ENCODE measurements at places on chromosomes 3 and 15.
A peak's percentile ranks its signal among the peaks of the same experiment; 100 is the strongest.

GRCh38 chr3:77319711-77320110, 279.8 kb downstream of the ROBO2 start:
- DNase-seq: peak; percentile 32

GRCh38 chr15:85889956-85890619, 95.4 kb upstream of the KLHL25 start:
- DNase-seq: no peak

DNA sequence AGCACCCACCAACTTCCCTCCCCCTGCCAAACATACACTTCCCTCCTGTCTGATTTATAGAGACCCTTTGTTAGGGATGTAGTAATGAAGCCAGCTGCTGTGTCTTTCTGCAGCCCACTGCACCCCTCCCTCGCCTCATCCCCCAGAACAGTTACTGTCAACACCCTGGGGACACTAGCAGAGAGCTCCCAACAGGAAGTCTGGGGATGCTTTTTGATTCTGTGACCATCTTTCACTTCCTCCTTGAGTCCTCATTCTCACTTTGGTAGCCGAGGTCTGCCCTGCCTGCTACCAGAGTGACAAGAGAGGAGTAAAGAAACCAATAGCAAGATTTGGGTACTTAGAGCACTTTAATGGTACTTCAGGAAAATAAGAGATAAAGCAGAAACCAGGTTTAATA, 201.6 kb downstream of the SATB1 start:
- DNase-seq: no peak

- no peak for DNase-seq
These were observed 41.7 kb downstream of the CCR3 start for GRCh38 chr3:46283881-46284450.

- DNase-seq: no peak
These were observed 24.5 kb upstream of the IDH2 start for GRCh38 chr15:90126596-90127435.

DNA sequence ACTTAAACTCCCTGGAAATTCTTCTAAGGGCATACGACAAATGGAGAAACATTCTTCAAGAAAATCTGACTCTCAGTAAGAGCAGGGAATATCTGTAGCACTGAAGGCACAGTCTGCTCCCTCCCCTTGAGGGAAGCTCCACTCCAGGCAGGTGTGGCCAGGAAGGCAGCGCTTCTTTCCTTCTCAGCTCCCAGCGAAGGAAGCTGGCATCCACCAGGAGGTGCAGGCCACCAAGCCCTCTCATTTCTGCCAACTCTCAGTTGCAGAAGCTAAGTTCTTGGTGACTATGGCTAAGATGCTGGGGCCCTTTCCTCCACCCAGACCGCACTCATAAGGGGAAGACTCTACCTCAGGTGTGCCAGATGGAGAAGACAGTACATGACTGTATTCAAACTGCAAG, 37.7 kb upstream of the SLC41A3 start:
- DNase-seq: no peak

DNA sequence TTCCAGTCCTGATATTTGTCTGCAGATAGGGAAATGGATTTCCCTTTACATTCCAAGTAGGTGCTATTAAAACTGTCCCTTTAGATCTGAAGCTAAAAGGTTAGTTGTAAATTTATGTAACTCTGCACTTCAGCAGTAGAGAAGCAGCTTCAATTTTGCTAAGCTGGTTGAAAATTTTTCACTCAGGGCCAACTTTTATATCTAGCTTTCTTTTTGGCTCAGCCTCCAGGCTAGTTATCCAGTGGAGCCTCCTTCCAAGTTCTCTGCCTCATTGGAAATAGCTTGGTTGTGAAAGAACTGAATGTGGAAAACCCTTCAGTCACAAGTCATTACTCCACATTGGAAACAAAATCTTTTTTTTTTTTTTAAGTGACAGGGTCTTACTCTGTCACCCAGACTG, 8.2 kb upstream of the ZNF660 start:
- DNase-seq: no peak

DNA sequence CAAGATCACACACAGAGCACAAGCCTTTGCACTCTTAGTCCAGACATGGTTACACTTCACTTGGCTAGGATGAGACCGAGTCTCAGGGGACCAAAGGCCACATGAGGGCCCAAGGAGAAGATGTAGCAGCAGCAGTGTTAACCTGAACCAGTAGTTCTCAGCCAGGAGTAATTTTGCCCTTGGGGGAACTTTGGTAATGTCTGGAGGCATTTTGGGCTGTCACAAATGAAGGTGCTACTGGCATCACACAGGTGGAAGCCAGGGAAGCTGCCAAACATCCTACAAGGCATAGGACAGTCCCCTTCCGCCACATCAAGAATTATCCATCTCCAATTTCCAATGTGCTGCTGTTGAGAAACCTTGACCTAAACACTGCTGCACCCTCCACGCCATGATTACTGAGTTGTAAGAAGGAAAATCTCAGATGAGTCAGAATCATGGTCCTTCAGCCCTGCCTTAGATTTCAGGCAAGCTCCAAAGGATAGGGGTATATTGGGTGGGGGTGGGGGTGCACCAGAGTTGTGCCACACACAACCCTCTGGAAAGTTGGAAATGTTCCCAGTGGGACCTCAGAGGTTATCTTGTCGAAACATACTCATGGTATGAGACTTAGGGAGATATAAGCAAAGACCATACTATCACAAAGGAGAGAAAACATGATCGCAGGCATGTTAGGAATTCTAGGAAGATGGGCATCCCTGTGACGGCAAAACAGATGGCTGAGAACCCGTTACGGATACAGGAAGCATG, 36.2 kb downstream of the SEMA5B start:
- DNase-seq: no peak

GRCh38 chr3:65875393-65876027, 163.2 kb downstream of the MAGI1 start:
- DNase-seq: peak; percentile 25

DNA sequence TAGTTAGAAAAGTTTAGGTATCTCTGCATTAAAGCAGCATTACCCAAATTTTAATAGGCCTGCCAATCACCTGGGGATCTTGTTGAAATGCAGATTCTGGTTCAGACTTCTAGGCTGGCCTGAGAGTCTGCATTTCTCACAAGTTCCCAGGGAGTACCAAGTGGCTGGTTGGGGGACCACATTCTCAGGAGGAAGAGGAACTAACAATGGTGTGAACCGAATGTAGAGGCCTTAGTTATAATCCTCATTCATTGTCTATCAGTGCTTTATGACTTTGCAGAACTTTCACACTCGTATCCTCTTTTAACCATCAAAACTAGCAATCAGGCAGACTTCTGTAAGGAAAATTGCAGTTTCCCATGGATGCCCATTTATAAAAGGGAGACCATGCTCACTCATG, 38.2 kb upstream of the UBE2E1 start:
- no peak for DNase-seq
